ENCODE measurements at places on chromosomes 4 and X.
A peak's percentile ranks its signal among the peaks of the same experiment; 100 is the strongest.

- no peak for DNase-seq
Measured at GRCh38 chrX:22516893-22517292, 244.2 kb downstream of the CBLL2 start.

DNA sequence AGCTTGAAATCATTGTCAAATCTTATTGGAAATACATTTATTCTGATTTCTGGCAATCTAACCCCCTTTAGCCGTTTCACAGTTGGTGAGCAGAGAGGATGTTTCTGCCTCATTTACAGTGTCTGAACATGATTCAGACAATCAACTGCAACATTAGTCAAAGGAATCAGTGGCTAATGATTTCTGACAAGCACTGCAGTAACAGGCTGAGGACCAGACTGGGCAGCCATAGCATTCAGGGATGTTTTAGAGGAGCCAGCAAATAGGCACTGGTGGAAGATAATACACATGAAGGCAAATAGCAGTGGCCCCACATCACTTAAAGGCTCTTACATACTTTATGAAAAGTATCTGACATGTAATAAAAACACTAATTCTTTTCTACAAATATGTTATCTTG, 102.8 kb downstream of the TTC29 start:
- DNase-seq, result no peak

GRCh38 chr4:19683426-19683825, 568.3 kb upstream of the SLIT2 start:
- DNase-seq, result no peak

- DNase-seq, result peak; percentile 47
Measured at GRCh38 chr4:184812651-184813181, 13.1 kb downstream of the ACSL1 start.

DNA sequence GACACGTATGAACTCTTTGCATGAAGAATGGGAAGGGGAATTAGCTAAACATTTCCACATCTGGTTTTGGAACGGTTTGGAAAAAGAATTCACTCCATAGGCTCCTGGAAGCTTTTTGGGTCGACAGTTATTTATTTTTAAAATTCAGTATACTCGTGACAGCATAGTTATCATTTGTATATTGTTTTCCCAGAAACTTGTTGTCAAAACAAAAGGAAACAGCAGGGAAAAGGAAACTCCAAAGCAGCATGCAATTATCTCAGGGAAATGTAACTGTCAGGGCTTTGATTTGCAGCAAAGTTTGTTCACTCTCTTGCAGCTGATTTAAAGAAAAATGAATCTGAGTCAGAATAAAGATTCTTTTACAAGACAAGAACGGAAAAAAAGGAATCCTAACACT, 86.5 kb downstream of the PLAC1 start:
- DNase-seq, result no peak

GRCh38 chr4:147683188-147683591, 773 bp downstream of the PRMT9 start:
- peak; percentile 23 for DNase-seq

- no peak for DNase-seq
Measured at GRCh38 chrX:129693354-129693753, 38.6 kb upstream of the APLN start.

GRCh38 chr4:119110121-119110520, 25.5 kb upstream of the MYOZ2 start:
- DNase-seq, result no peak

- no peak for DNase-seq
Measured at GRCh38 chrX:105483011-105483410, 262.5 kb upstream of the TEX13A start.

- DNase-seq, result no peak
Measured at GRCh38 chr4:175833574-175834311, 21.7 kb upstream of the GPM6A start.

DNA sequence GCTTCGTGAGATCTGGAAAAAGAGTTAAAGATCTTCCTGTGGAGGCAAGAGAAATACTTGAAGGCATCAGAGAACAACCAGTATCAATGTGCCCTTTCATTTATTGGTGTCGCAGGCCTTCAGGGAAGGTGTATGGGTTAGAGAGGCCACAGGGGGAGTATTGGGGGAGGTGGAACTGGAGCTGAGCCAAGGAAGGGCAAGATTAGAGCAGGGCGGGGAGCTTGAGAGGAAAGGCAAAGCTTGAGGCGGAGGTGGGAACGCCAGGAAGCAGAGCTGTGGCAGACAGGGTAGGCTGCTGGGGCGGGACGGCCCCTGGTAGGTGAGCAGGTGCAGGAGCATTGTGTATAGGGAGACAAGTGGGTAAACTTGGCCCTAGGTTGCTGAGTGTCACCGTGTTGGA, 329.9 kb downstream of the ARHGAP10 start:
- peak; percentile 63 for DNase-seq

- DNase-seq, result no peak
Measured at GRCh38 chrX:47662144-47662657, 3.2 kb upstream of the UXT start.

DNA sequence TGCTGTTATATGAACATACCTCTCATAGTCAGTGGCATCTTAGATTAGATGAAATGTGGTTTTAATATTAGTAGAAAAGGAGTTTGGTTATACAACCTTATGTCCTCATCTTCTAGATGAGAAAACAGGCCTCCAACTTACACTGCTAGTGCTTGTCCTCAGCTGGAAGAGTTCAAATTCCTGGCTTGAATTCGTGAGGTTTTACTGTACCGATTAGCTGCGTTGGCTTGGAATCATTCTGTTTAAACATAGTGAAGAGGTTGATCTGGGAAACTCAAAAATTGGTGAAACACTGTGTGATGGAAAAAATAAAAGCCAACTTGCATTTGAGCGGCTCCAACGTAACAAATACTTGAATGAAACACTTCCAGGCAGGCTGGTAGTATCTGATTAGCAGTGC, 81.0 kb downstream of the LNX1 start:
- no peak for DNase-seq

GRCh38 chr4:51930557-51930956, 87.6 kb downstream of the DCUN1D4 start:
- no peak for DNase-seq

- DNase-seq, result no peak
Measured at GRCh38 chrX:40040686-40041461, 56.9 kb downstream of the BCOR start.

- DNase-seq, result no peak
Measured at GRCh38 chrX:24464498-24464835, 619 bp upstream of the PDK3 start.

DNA sequence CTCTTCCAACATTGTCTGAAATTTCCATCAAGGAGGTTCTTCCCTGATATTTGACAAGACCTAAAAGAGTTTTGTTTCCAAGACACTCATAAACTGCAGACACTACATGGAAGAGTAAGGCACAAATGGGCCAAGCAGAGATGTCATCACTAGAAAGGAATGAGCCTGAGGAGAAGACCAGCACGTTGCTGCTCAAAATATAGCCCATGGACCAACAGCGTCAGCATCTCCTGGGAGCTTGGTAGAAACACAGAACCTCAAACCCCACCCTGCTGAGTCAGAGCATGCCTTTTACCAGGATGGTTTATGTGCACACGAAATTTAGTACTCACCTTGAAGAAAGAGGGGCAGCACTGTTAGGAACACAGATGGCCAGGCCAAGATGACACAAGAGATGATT, 128.7 kb upstream of the MID1 start:
- DNase-seq, result no peak

DNA sequence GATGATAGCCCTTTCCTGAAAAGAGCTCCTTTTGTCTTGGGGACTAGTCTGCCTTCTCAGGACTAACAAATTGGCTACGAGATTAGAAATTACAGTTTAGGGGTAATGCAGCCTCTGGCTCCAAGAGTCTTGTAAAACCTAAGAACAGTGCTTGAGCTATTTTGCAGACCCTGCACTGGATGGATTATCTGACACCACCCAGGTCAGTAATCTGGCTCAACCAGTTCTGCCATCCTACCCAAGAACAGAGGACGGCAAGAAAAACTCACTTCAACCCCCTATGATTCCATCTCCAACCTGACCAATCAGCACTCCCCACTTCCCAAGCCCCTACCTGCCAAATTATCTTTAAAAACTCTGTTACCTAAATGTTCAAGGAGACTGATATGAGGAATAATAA, 225.1 kb downstream of the FAM47A start:
- DNase-seq, result no peak

DNA sequence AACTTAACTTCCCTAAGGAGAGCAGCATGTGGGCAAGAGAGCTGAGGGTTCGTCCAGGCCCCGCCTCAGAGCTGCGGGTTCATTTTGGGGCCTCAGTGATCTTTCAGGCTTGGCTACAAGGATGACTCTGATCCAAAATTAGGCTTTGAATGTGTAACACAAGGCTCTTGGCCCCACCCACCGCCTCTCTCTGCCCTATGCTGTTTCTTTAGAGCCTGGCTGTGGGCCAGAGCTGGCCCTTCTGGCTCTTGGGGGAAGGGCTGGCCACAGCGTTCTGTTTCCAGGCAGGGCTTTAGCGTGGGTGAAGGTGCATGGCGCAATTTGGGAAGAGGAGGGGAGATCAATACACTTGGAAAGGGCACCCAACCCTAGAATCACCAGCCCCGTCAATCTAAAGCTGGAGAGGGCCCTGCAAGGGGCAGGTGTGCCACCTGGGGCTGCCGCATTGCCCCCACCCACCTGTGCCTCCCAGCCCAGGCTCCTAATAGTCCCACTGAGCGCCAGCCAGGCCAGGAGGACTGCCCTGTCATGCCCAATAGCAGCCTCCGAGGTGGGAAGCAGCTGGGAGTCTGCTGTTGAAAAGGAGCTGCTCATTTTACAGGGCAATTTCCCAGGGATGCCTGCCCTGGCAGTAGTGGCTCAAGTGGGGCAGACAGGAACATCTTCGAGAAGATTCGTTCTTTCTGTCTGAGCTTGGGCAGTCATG, 84.5 kb upstream of the MAML3 start:
- peak; percentile 89 for DNase-seq

GRCh38 chr4:98290511-98290910, 29.3 kb downstream of the RAP1GDS1 start:
- DNase-seq, result no peak

DNA sequence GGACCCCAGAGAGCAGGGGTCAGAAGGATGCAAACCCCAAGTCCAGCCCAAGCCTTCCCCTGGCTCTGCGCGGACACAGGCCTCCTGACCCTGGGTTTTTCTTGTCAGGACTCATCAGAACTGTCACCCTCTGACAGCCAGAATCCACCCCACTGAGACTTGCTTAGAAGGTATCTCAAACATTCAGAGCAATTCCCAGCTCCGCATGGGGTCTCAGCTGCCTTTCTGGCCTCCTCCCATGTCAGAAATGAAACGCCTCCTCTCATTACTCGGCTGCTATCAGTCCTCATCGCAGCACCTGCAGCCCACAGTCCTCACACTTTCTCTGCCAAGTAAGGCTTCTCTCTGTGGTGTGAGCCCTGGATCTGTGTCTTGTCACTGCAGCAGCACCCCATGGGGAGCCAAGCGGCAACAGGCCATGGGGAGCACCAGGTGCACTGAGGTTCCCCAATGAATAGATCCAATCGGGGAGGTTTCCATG, 97.8 kb downstream of the WFS1 start:
- DNase-seq, result no peak

GRCh38 chrX:122196343-122196742, 987.7 kb upstream of the GRIA3 start:
- no peak for DNase-seq

- DNase-seq, result no peak
Measured at GRCh38 chrX:57267308-57267707, 19.2 kb upstream of the FAAH2 start.

DNA sequence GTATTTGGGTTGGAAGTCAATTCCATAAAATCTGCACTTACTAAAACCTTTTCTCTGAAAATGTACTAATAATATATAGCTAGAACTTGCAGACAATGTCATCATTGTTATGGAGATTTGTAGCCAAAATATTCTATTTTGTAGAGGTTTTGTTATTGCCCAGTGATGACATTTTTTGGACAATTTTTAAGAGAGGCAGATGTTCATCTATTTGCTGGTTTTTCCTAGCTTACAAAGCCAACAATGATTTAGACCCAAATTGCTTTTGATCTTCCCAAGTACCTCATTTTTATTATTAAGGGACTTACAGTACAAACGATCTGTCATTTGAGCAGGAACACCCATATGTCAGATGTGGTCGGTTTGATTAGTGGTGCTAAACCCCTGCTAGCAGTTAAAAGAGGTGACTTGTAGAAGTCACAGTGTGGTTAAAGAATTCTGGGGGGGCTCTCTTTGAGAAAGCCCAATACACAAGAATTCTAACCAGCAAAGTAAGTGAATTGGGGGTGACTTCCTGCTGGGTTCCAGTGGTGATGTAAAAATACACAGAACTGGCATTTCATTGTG, 136.2 kb downstream of the KIT start:
- DNase-seq, result no peak

- no peak for DNase-seq
Measured at GRCh38 chr4:23978002-23978401, 88.2 kb upstream of the PPARGC1A start.

DNA sequence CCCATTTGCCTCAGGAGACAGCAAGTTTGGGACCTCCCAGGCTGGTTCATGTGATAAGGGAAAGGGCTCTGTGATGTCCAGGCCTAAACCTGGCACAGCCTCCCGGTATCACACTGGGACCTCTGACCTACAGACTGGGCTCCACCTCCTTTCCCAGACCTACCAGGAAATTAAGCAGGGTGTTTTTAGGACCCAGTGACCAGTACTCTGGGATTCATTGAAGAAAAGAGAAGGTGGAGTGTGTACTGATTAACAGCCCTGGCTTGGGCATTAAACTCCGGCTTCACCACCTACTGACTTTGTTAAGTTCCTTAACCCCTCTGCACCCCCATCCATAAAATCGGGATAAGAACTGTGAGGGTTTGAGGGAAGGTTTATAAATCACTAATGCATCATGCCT, 28.6 kb downstream of the ASB9 start:
- DNase-seq, result no peak

Data from NCI-H510A treated with DMSO at 0.1 percent for 48 hours (cell line).